ENCODE measurements at places on chromosomes 4 and X. TPM values are rescaled to one million over a fixed set of nuclear protein-coding genes. Genes with fewer than 3 reads are reported as not detected.

GCNA gene
- total RNA-seq = 2.9 TPM

UNC5C gene
- total RNA-seq = 3.5 TPM

ASB12 gene
- not detected for total RNA-seq

AKAP14 gene
- not detected for total RNA-seq

HTN3 gene
- not detected for total RNA-seq

HGFAC gene
- total RNA-seq = 0.13 TPM

DCAF12L1 gene
- not detected for total RNA-seq

NEUROG2 gene
- total RNA-seq = not detected

MAGEA10 gene
- total RNA-seq = not detected

BTC gene
- total RNA-seq = 0.30 TPM

MPP1 gene
- 15.9 TPM for total RNA-seq

CMC4 gene
- 14.3 TPM for total RNA-seq

SPINK2 gene
- not detected for total RNA-seq

F11 gene
- total RNA-seq = not detected

KIT gene
- 1.2 TPM for total RNA-seq

CACNA1F gene
- total RNA-seq = not detected

KLHL15 gene
- total RNA-seq = 8.1 TPM

SAGE1 gene
- total RNA-seq = not detected
